Activated CD4-positive, alpha-beta T cell treated with anti-CD3 and anti-CD28 coated beads, Interleukin-2, amount 50 U/mL, for 24 hours (primary cell): ENCODE measurements at places on chromosomes 6 and 20.
A peak's percentile ranks its signal among the peaks of the same experiment; 100 is the strongest.

DNA sequence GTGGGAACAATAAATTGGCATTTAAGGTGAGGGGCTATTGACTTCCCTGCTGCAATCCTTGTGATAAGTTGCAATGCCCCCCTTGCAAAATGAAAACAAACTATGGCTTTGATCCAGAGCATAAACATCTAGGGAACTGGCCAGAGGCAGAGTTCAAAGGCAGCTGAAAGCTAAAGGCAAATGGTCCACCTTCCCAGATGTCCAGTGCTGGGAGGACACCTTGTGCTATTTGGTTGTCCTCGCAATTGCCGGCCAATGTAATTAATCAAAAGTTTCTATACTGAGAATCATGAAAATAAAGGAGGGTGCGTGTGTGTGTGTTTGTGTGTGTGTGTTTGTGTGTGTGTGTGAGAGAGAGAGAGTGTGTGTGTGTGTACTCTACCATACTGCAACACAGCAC lies 337.4 kb downstream of the CBLN4 start:
- no peak for DNase-seq

GRCh38 chr20:36180323-36180722 lies 25.8 kb downstream of the EPB41L1 start:
- no peak for DNase-seq

- DNase-seq, result no peak
These were observed 19.0 kb upstream of the ASIP start for GRCh38 chr20:34222208-34222607.

DNA sequence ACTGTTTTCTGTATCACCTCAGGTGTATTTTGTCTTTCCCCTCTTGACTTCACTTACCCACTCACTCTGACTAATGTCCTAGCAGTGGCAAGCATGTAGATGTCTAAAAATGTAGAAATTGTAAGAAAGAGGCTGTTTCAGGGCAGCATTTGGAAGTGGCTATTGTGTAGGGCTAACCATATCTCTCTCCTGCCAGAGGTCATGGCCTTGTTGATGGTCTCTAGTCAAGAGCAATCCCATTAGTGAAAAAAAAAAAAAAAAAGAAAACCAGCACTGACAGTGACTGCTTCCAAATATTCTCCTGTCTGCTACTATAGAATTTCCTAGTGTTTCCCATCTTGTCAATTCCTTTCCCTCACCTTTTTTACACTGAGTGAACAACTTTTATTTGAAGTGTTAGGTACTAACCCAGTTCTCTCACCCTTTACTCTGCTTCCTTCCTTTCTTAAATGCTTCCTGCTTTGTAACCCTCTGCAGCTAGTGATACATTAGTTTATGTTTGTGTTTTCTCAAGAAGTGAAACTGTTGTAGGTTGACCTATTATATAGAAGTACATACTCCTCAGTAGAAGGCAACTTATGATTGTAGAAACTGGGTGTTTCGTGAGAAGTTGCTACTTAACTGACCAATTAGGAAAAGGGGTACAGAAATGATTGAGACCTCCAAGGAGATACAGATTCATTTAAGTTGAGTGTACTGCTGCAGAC lies 174.1 kb upstream of the PTPRK start:
- no peak for DNase-seq

GRCh38 chr6:166830891-166831363 lies 125.4 kb downstream of the RNASET2 start:
- no peak for DNase-seq

- DNase-seq, result no peak
These were observed 28.4 kb upstream of the SDHAF4 start for GRCh38 chr6:70538376-70538775.

- DNase-seq, result no peak
These were observed 50.9 kb downstream of the DEK start for GRCh38 chr6:18213439-18213838.

- DNase-seq, result no peak
These were observed 856 bp downstream of the TP53TG5 start for GRCh38 chr20:45377269-45377668.

DNA sequence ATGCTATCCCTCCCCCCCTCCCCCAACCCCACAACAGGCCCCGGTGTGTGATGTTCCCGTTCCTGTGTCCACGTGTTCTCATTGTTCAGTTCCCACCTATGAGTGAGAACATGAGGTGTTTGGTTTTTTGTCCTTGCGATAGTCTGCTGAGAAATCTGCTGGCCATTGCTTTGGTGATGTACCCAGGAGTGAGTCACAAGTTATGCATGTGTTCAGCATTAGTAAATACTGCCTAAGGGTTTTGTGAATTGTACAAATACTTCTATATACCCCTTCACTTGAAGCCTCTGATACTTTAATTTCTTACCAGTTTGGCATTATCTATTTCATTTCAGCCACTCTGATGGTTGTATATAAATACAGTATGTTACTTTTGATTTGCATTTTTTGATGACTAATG lies 711.3 kb upstream of the GJE1 start:
- no peak for DNase-seq

DNA sequence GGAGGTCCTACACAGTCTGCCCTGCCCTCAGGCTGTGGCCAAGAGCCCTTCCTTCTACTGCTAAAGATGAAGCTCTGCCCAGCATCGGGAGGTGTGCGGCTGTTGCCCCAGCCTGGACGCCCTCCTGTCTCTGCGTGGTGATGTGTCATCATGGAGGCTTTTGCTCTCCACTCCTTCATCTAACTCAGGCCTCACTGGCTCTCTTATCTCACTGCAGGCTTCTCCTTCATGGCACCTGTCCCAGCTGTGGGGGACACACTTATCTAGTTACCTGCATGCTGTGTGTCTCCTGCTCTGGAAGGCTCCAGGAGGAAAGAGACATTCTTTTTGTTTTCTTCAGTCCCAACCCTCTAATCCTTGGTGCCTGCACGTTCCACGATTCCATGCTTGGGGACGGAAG lies 89.1 kb downstream of the PSMG4 start:
- no peak for DNase-seq

DNA sequence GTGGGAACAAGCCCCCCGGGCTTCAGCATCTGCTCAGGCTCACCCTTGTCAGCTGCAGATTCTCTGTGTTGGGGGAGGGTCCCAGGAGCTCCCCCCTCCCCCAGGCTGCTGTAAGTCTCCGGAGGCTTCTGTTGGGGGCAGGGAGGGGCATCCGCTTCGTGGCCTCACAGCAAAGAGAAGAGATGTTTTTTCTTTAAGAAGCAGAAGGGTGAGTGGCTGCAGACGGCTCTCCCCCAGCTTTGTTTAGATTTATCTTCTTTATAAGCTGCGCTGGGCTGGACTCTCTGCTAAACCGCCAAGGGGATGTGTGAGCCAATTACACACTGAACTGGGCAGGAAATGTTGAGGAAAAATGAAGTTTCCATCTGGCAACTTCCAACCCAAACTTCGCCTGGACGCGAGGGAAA lies 48.7 kb upstream of the GATA5 start:
- no peak for DNase-seq

- no peak for DNase-seq
These were observed 16.5 kb upstream of the BHLHE23 start for GRCh38 chr20:63023071-63023935.

DNA sequence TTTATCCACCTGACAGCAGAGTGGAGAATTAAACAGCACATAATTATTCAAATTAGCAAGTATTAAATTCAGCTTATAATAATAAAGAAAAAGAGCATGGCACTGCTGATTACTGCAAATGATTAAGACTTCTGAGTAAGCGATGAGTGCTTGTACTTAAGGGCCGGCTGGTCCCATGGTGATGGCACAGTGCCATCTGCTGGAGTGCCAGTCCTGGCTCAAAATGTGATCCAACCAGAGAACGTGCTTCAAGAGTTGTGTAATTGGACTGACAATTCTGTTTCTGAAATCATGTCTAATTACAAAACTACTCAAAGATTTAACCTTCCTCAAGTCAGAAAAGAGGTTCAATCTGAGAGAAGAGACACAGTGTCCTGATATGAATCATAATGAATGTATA lies 181.6 kb upstream of the RGS17 start:
- DNase-seq, result peak; percentile 4

DNA sequence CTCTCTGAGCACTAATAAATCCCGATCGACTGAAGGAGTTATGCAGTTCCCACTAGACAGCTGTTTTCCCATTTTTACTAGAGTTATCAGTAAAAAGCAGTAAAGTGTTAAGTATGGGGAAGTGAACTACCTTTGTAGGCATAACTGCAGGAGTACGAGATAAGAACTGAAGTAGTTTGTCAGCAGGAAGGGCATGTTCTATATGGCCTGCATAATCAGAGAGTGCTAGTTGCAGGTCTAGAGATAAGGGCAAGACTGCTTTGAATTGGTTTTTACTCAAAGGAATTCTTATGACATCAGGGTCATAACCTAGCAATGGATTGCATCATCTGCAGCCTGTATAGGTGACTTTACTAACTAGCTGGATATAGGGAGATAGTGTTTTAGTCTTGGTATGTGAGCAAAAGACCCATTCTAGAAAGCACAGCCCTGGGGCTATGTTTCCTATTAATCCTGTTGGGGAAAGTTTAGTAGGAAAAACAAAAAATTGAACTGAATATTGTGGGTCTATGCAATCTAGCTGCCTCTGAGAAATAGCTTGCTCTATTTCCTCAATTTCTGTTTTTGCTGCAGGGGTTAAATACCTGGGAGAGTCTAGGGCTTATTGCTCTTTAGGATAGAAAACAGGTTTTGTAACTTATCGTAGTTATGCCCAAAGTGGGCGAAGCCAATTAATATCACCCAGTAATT lies 22.6 kb upstream of the CRISP1 start:
- no peak for DNase-seq

- no peak for DNase-seq
These were observed 68.5 kb downstream of the ECT2L start for GRCh38 chr6:138864343-138864890.

- DNase-seq, result no peak
These were observed 101.1 kb upstream of the RREB1 start for GRCh38 chr6:7006515-7007191.

- DNase-seq, result peak; percentile 71
These were observed 32.6 kb upstream of the FAM83D start for GRCh38 chr20:38893565-38894090.

GRCh38 chr20:13183005-13183404 lies 38.1 kb upstream of the ISM1 start:
- DNase-seq, result no peak

GRCh38 chr20:18388860-18389259 lies 78.0 kb downstream of the DZANK1 start:
- DNase-seq, result no peak

DNA sequence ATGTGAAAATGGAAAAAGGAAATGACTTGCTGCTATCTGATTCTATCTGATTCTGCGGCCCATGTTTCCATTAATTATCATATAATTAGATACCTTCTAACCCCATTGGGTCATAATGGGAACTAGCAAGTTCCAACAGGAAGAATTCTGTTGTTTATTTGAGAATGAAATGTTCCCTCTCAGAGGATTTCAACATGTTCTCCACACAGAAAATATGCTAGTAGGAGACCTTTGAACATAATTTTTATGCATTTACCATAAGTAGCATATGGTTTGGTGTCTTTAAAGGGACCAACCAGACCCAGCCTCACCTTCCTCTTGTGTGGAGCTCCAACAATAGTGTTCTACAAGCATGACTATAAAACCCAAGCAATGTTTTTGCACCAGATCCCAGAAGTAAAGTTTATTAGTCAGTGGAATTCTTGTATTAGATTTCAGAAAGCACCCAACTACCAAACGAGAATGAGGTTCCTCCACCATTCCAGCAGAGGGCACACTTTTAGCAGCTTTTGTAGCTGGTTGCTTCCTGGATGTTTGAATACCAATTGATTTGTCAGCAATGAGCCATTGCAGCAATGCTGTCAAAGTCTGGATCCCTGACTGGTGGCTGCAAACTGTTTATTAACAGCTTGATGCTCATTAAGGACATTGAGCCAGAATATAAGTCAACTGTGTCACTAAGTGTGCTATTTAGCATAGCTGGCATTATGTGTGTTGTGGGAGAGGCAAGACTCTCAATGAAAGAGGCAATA lies 143.6 kb upstream of the GJE1 start:
- DNase-seq, result peak; percentile 25

- no peak for DNase-seq
These were observed 207.6 kb upstream of the CDH4 start for GRCh38 chr20:61044499-61044898.

DNA sequence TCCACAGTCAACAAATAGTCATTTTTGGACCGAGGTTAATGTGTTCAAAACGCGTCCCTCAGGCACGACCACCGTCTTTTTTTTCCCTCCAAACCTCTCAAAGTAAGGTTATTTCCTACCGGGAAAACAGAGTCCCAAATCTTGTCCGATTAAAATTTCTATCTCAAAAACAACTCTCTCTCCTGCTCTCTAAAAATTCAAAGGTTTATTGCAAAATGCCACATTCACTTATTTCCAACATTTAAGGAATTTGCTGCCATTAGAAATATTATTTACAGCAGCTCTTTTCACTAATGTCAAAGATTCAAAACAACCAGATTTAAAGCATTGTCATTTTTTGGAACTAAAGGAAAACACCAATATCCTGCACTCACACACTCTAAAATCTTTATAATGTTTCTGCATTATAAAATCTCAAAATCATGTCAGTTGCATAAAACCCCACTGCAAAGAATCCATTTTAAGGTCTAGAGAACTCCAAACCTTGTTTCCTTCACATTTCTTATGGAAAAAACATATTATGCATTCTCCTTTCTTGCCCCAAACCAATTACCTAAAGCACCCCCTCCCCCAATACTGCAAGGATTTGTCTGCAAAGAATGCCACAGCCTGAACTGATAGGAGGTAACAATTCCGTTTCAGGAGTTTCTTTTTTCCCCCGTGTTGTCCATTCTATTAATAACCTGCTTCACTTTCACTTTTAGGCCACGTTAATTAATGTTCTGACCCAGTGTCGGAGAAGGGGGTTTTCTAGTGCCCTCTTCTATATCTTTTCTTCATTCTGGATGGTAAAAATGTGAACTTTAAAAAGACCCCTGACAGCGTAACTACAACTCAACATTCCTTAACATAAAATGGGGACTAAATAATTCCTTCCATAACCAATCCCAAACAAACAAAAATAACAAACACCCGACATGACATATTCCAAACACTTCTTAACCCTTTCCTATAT lies 1.4 kb downstream of the NRN1 start:
- no peak for DNase-seq

GRCh38 chr6:85556992-85557668 lies 36.5 kb downstream of the SNX14 start:
- DNase-seq, result no peak

DNA sequence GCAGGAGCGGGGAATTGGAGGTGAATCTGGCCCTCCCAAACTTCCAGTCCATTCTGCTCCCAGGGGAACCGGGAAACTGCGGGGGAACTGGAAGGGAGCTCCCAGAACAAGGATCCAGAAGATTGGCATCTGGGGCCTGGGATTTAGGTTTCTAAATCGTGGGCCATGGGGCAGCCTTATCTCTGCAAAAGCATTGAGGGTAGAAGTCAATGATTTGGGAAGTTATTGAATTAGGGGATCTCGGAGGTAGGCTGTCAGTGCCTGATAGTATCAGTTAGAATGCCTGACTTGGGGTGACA lies 45.1 kb downstream of the HNF4A start:
- DNase-seq, result no peak

DNA sequence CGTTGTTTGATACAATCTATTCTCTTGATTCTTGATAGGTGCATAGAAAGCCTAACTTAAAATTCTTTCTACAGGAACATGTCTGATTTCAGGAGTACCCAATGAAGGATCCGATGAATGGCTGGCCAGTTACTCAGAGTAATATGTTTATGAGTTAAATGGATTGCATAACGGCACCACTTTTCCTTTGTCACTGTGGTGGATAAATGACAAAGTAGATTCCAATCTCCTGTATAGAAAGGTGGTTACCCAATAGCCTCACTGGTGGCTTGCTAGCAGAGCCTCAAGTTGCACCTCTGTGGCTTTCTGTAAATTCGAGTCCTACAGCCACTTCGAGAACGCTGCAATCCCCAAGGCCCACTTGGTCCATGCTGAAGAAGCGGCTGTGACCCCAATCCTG lies 28.4 kb downstream of the LHFPL5 start:
- no peak for DNase-seq

- no peak for DNase-seq
These were observed 199.3 kb downstream of the BACH2 start for GRCh38 chr6:90097356-90097755.
